ENCODE measurements at places on chromosomes 6 and 20.

DNA sequence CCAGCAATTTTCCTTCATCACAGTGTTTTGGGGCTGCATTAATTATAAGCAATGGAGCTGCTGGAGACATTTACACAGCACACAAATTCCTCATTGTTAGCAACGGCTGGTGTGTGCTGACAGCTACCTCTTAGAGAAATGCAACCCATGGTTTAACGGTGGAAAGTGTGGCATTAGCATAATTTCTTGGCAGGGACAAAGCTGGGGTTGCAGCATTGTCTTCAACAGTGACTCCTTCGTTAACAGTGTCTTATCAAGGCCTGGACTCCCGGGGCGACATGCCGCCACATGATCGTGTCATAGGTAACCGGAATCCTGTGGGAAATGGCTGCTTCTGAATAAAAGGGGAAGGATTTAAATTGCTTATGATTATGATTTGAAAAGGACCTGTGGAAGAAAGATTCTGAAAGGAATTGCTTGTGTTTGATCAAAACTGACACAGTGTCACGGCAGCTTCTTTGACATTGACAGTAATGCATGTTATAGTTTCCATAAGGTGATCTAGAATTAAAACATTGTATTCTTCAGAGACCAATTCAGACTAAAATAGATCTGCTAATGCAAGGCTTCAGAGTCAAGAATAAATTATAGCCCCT lies 128.0 kb downstream of the UST start:
- DNase-seq, result no peak

DNA sequence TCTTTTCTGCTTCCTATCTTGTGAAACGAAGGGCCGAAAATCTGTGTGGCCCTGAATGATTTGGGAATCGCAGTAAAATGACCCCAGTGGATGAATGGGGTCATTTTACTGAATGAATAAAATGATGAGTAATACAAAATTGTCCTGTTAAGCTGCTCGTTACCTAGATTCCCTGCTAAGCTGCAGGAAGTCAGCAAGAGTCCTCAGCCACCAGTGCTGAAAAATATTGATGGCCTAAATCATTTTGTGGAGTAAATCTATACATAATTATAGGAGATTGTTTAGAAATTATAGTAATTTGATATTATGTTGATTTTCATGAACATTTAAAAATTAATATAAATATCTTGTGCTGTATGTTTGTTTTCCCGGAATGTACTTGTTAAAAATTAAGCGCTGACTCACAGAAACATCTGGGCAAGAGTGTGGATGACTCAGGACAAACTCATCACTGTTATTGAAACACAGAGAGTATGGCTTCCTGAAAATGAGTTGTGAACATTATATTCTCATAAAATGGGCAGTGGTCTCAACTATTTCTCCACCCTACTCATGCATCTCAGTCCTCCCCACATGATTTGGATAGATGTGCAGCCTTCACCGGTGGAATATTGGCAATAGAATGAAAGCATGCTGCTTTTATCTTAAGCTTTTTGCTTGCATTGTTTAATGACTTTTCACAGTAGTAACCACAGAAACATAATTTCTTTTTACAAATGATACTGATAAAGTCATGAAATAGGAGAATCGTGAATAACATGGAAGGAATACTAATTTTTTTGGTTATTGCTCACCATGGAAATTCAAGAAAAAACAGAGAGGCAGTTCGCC lies 36.2 kb upstream of the RGS17 start:
- no peak for DNase-seq

- DNase-seq, result no peak
These were observed 68.5 kb downstream of the TMEM200A start for GRCh38 chr6:130434174-130434873.

- peak; percentile 66 for DNase-seq
These were observed 2.2 kb downstream of the BRD2 start for GRCh38 chr6:32970413-32971241.

DNA sequence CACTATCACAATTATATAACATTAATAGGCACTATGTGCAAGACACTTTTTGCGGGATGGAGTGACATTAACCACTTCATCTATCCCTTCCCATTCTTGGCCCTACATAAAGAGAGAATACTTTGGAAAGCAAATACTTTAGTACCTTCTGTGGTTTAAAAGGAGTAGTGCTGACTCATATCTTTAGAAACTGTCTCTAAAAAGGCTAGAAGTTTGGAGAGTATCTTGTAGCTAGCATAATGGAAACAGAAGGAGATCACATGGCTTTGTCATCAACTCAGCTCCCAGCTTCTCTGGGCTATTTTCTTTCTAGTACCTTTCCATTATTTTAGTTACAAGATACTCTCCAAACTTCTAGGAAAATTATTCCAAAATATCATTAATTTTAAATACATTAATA lies 157.5 kb downstream of the ADGRG6 start:
- no peak for DNase-seq

DNA sequence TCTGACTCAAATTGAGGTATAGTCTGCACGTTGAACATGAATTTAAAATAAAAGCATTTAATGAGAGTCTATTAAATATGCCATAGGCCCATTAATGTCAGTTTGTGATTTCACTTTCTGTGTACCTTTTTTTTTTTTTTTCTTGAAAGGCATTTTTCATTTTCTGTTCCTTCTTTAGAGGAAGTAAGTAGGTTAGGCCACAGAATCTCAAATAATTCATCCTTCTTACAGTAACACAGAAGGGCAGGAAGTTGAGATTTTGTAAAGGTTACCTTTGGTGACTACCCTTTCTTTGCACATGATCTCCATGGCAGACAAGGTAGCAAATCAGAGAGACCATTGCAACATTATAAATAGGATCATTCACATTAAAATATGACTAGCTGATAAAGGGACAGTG lies 9.6 kb downstream of the L3MBTL3 start:
- DNase-seq, result no peak

GRCh38 chr6:148055419-148055818 lies 287.2 kb upstream of the SASH1 start:
- no peak for DNase-seq

GRCh38 chr6:162973151-162973872 lies 245.5 kb downstream of the PACRG start:
- DNase-seq, result no peak

DNA sequence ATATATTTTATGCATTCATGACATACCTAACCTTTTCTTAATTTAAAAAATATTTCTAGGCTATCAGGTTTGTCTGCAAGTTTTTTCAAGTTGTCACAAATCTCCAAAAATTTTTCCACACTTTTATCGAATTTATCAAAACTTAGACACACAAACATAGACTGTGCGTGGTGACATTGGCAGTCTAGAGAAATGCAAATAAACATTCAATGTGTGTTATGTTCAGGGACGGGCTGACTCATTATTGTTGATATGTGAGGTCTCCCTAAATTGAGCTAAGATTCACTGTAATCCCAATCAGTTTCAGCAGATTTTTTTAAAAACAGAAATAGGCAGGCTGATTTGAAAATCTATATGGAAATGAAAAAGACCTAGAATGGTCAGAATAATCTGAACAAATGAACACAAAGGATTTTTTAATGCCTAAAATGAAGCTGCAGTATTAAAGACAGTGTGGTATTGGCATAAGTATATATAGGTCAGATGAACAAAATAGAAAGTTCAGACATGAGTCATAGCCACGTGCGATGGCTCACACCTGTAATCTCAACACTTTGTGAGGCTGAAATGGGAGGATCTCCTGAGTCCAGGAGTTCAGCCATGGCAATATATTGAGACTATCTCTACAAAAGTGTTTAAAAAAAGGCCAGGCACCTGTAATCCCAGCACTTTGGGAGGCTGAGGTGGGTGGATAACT lies 19.2 kb downstream of the BLTP3A start:
- DNase-seq, result no peak

DNA sequence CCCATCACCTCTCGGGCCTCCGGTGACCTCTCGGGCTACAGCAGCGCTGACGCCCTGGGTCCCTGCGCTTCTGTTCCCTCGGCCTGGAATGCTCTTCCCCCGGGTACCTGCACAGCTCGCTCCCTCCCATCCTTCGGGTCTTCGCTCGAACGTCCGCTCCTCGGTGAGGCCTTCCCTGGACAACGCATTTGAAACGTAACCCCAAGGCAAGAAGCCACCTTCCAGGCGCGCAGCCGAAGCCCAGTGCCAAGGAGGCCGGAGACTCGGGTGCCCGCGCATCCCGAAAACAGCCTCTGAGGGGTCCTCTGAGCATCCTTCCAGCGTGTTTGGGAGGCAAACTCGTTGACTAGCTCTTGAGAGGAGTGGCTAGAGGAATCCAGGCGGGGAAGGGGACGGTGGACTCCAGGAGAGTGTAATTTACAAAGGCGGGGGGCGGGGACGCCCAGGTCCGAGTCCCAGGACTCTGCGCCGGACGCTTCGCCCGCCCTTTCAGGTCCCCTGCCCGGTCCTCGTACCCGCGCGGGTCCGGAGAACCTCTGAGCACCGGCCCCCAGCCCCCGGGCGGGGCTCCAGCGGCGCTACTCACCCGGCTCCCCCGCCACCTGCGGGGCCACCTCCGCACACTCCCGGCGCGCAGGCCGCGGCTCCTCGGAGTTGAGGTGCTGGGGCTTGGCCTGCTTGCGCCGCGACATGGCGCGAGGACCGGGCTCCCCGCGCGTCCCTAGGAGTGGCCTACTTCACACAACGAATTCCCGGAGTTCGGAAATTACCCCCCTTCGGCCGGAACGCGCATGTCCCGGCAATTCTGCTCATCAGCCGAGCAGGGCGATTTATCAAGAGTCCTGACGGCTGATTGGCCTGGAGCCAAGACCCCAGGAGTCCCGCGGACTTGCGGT lies 86.8 kb downstream of the ZFP64 start:
- DNase-seq, result no peak

DNA sequence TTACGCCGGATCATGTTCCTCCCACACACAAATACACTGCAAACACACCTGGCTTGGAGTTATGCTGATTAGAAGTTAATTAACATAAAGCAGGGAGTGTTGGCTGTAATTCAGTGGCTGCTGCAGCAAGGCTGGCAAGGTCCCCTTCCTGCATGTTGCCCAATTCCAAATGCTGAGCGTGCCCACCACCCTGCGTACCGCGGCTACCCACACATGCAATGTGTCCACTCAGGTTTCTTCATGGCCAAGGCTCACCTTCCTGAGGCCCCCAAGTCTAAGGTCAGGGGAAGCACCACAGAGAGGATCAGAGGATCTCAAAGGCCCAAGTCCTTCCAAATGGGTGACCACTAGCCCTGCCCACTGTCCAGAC lies 11.6 kb upstream of the PRND start:
- no peak for DNase-seq

- DNase-seq, result no peak
These were observed 121.2 kb downstream of the RFPL4B start for GRCh38 chr6:112468359-112468758.

- DNase-seq, result no peak
These were observed 44.5 kb upstream of the LAMA4 start for GRCh38 chr6:112298816-112299281.

- DNase-seq, result no peak
These were observed 26.8 kb upstream of the SLC9A8 start for GRCh38 chr20:49785852-49786175.

GRCh38 chr6:10401632-10402223 lies 13.1 kb downstream of the TFAP2A start:
- DNase-seq, result no peak
